ENCODE measurements at places on chromosomes 11 and 22. TPM values are rescaled to one million over a fixed set of nuclear protein-coding genes. Genes with fewer than 3 reads are reported as not detected.

Gene JHY
- total RNA-seq, result 7.6 TPM

Gene MLC1
- 0.81 TPM for total RNA-seq

Gene EHF
- 119 TPM for total RNA-seq

DNA sequence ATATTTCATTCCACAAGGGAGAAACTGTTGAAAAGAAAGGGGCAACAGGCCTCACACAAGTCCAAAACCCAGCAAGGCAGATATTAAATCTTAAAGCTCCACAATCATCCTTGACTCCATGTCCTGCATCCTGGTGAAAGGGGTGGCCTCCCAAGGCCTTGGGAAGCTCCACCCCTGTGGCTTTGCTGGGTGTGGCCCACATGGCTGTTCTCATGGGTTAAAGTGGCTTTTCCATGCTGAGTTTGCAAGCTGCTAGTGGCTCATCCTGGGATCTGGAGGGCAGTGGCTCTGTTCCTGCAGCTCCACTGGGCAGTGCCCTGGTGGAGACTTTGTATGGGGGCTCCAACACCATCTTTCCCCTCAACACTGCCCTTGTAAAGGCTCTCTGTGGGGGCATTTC, 106.4 kb downstream of the CTNND1 start:
- DNase-seq, result no peak

Gene P4HA3
- total RNA-seq, result not detected

DNA sequence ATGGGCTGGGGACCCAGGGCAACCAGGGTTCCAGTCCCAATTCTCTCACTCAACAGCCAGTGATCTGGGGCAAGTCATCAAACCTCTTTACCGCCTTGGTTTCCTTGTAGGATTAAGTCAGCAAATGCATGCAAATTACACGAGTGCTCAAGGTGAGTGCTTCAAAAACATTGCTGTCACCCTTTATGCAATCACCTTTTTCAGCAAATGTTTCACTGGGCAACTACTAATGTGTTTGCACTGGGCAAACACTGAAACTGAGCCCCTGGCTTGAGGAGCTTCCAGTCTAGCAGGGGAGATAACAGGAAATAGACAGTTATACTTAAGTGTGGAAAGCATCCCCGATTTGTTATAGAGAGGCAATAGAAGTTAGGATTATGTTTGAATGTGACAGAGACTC, 37.7 kb upstream of the DMC1 start:
- no peak for DNase-seq

DNA sequence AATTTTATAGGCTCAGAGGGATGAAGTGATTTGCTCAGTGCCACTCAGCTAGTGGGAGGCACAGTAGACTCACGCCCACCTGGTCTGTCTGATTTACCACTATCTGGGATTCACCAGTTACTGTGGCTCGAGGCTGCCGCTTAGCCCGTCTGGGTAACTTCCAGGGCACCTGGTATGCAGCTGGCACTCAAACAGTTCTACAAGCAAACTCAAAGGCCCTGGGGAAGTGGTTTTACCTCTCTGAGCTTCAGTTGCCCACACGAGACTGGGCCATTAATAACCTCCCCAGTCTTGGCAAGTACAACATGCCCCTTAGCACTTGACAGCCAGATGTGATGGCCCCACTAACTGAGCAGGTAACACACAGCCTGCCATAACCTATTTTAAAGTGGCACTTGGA, 2.6 kb downstream of the GDPD5 start:
- no peak for DNase-seq

GRCh38 chr11:58830673-58831301, 13.7 kb downstream of the GLYATL2 start:
- no peak for DNase-seq

GRCh38 chr11:11504071-11504470, 117.7 kb downstream of the GALNT18 start:
- no peak for DNase-seq

- DNase-seq, result no peak
These were observed 22.6 kb downstream of the C11orf71 start for GRCh38 chr11:114377612-114378267.

GRCh38 chr11:111736621-111737443, 29.4 kb downstream of the PPP2R1B start:
- DNase-seq, result no peak

- DNase-seq, result no peak
These were observed 8.8 kb downstream of the OSBPL5 start for GRCh38 chr11:3156282-3156660.

DNA sequence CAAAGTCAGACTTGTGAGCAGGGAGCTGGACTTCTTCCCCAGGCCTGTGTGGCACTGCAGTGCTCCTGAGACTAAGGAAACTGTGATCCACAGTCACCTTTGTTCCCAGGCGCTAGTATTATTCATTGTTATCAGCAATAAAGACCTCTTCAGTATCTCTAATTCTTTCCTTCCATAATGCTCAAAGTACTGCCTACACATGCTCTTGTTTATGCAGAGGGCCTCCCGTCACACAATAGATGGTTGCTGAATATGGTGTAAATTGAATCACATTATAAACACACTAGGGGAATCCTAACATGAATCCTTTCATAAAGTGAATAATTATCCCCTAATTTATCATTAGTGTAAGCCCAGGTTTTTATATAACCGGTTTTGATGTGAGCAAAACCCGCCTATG, 493.3 kb downstream of the BUD13 start:
- DNase-seq, result no peak

DNA sequence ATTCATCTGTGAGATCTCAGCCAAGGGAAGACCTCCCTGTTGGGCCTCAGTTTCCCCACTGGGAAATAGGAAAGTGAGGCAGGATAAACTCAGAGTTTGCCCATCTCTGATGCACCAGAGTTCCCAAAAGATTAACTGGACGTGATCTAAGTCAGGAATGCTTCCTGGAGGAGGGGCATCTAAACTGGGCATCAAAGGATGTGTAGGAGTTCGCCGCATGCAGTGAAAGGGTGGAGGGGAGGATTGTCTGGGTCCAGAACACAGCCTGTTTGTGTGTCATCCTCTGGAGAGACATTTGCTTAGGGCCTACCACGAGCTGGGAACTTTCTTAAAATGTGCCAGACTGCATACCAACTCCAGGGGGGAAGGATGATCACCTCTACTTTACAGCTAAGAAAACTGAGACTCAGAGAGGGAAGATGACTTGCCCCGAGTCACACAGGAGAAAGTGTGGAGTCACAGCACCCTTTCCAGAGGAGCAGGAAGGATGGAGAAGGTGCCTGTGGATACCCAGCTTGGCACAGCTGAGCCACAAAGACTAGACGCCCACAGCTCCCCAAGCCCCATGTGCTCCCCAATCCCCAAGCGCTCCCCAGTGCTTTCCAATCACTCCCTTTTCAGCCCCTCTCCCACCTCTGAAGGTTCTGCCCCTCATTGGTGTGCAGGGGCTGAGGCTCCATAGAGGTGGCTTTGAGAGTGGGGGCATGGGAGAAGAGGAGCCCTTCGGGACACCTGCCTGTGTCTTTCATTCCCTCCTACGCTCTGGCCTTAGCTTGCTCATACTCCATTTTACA, 50.1 kb downstream of the MN1 start:
- DNase-seq, result no peak

DNA sequence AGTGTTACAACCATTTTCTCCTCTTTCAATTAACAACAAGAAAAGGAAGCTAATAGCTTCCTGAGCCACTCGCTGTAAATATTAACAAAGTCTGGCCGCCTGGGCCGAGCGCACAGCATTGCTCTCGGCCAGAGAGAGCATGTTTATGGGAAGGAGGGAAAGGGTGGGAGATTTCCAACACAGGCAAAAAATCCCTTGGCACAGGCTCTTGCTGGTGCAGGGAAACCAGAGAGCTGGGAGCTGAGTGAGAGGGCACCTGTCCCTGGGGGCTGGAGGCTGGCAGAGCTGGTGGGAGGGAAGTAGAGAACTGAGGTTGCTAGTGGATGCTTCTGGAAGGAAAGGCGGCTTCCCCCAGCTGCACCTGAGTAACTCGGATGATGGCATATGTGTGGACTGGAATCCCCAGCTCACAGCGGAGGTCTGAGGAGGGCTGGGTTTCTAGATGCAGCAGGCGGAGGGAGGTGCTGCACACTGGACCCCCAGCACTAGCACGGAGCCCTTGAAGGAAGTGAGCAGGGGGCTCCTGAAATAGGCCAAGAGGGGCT, 59.6 kb downstream of the FLRT1 start:
- DNase-seq, result no peak

Gene APOL5
- total RNA-seq, result not detected

Gene KDM2A
- total RNA-seq, result 76.0 TPM

DNA sequence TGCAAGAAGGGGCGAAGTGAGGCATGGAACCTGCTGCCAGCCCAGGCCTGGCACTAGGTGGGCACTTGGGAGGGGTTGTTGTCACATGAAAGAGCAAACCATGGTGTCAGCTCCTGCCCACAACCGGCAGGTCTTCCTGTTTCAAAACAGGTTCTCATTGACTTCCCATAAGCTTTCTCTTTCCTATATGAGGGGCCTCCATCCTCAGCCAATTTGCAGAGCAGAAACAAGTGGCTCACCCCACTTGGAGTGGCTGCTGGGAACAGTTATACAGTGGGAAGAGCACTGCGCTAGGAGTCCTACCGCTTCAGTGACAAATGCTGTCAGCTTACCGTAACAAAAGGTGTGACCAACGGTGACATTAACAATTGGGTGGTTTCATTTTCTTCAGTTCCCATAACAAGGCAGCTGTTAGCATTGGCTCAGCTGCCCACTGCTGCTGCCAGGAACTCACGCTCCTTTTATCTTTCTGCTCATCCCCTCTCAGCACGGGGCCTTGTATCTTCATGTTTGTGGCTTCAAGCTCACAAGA, 10.2 kb upstream of the SSTR3 start:
- no peak for DNase-seq

- DNase-seq, result no peak
These were observed 5.6 kb upstream of the KIAA0930 start for GRCh38 chr22:45246060-45246985.

Gene KLHL35
- 1.2 TPM for total RNA-seq

Gene FOLH1
- 2.6 TPM for total RNA-seq

DNA sequence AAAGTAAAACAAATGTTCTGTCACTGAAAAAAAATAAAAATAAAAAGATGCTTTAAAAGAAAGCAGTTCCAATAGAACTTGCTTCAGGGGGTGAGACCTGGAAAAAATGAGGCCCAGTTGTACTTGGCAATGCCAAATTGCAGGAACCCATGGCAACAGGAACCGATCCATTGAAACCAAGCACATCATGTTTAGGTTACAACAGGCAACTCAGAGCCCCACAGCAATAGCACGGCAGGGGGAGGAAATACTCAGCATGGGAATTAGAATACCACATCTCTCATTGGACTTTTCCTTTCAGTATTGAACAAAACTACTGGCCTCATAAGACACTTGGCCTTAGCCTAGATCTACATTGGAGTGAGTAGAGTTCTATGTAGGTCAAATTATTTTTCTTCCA, 84.3 kb downstream of the MSANTD4 start:
- no peak for DNase-seq

GRCh38 chr11:84899134-84899533, 728.0 kb downstream of the DLG2 start:
- no peak for DNase-seq

Gene OR56A3
- total RNA-seq, result not detected
